Stimulated activated CD4-positive, alpha-beta T cell treated with anti-CD3 and anti-CD28 coated beads, Interleukin-4, amount 100 ng/mL, for 48 hours (primary cell): ENCODE measurements at places on chromosomes 13 and 19.

DNA sequence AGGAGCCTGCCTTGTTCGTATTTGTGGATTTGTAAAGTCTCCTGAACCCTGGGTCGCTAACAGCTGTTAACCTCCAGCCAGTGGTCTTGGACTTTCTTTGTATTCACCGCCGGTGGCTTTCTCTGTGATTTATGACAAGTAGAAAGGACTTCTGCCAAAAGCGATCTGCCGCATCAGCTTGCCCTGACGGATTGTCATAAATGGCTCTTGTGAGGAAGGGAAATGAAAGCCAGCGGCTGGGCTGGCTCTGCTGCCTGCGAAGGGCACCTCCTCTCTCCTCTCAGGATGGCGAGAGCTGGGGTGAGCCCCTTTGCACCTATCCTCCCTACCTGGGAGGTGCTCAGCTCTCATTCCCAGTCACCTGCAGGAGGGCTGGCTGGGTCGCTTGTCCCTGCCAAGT is 25.6 kb downstream of the DHRS12 start:
- DNase-seq: no peak

GRCh38 chr19:18610556-18611326 is 1.9 kb upstream of the TMEM59L start:
- DNase-seq: no peak

- DNase-seq: peak; percentile 48
Measured at GRCh38 chr19:42199440-42200115, 17.9 kb downstream of the DEDD2 start.

DNA sequence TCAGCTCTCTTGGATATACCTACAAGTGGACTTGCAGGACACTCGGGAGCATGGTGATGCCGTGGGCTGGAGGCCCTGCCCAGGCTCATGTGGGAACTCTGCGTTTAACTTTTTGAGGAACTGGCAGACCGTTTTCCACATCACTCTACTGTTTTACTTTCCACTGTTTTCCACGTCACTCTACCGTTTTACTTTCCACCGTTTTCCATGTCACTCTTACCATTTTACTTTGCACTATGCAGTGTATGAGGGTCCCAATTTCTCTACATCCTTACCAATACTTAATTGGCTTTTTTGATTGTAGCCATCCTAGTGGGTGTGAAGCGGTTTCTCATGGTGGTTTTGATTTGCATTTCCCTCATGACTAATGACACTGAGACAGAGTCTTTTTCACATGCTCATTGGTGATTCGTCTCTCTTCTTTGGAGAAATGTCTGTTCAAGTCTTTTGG is 40.5 kb downstream of the GATAD2A start:
- DNase-seq: no peak

- DNase-seq: no peak
Measured at GRCh38 chr13:26074706-26075105, 22.9 kb upstream of the SHISA2 start.

DNA sequence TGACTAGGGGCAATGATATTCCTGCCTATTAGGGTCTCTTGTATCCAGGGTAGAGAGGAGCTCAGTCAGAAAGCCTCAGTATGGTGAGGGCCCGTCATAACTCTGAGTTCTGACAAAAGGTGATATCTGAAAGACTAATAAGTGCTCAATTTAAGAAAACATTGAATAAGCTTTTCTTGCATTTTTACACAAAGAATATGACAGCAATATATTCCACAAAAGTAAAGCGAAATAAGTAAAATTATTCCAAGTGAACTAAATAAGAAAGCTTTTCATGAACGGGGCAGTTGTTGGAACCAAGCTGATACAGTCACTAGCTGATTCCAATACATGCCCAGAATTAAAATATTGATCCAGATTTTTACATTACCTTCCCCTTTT is 40.5 kb downstream of the CEACAM1 start:
- no peak for DNase-seq

- DNase-seq: no peak
Measured at GRCh38 chr19:15197275-15197941, 3.4 kb downstream of the NOTCH3 start.

DNA sequence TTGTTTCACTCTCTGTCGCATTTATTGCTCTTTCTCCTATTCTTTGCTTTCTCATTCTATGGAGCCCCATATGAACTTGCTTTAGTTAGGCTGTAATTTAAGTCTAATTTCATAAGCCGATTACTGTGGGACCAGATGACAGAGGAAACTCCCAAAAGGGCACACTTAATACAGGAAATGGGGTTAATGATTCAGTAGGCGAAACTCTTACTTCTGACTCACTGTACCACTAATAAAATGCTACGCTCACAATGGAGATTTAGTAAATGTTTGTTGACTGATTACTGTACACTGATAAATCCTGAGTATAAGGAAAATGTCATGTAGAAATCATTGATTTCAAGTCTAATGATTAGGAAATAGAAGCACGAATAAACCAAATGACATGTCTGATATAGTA is 276.4 kb downstream of the KLF5 start:
- no peak for DNase-seq

DNA sequence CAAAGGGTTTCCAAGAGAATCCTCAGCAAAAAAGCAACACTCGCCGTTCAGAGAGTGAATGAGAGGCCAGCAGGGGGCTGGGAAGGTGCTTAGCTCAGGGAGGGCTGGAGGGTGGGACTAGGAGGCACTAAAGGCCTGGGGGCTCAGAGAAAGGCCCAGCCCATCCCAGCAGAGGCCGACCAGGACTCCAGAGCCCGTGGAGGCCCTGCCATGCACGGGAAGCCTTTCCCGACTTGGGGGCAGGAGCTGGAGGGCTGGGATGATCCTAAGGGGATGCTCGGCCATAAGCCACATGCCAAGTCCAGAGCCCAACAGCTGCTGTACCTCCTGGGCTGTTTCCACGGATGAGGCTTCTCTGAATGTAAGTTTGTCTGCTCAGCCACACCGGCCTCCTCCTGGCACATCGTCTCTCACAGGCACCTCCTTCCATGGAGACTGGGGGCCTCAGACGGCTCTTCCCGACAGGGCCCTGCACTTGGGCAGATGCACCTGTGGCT is 19.5 kb downstream of the RASA3 start:
- DNase-seq: no peak

GRCh38 chr19:29524201-29524911 is 1.4 kb upstream of the VSTM2B start:
- no peak for DNase-seq

DNA sequence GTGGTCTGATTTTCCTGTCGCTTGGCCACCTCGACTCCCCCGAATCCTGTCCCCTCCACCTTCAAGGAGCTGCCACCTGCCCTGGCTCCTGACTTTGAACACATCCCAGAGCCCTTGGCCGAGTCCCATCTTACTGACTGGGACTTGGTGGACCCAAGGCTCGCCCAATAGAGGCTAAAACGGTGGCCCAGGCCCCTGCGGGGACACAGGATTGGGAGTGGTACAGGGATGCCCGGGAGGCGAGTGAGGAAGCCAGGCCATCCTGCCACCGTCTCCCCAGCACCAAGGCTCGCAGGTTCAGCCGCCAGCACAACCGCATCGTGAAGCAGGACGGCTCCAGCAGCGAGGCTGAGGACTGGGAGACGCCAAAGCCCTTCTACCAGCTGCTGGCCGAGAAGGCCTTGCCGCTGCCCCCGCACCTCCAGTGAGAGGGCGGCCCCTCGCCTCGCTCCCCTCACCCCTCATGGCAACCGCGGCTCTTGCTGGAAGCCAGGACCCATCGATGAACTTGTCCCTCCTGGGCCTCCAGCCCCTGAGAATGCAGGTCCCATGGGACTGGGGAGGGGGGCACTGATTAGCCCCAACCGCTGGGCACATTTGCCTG is 5.3 kb downstream of the SIX5 start:
- DNase-seq: no peak

GRCh38 chr13:23386533-23386932 is 47.0 kb downstream of the SACS start:
- DNase-seq: no peak

GRCh38 chr13:94216476-94216875 is 263.0 kb downstream of the DCT start:
- no peak for DNase-seq

DNA sequence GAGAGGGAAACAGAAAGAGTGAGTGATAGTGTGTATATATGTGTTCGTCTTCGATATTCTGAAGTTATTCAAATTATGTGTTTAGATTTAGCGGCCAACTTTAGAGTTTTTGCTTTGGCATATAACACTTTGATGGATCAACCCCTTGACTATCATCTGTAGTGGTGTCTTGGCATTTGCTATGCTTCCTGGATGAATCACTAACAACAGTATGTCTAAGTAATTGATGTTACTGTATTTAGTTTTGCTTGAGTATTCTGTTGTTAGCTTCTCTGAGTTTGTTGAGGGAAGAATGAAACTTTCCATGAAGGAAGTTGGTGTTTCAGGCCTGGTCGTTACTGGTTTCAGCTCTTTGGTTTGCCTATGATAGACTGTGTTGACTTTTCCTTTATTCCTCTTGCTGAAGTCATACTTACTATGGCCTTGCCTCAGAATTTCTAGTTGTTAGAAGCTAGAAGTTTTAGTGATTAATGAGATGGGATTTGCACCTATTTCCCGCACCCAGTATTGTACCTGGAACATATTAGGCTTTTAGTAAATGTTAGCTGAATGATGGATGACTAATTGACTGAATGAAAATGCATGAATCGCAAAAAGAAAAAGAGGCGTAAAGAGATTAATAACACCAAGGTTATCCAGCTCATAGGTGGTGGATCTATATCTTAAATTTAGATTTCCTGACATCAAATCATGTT is 20.7 kb downstream of the NDFIP2 start:
- no peak for DNase-seq

- DNase-seq: no peak
Measured at GRCh38 chr19:676007-676338, 219 bp upstream of the FSTL3 start.

DNA sequence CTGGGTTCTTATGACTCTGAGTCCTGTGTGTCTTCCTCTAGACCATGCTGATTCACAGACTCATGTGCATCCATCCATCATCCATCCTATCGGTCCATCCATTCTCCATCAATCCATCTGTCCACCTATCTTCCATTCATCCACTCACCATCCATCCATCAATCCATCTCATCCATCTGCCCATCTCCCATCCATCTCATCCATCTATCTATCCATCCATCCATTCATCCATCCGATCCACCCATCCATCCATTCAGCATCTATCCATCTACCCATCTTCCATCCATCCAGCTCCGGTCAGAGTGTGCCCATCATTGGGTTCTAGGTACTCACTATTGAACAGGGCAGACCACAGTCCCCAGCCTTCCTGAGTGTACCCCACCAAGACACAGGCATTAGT is 75.6 kb downstream of the SLC7A1 start:
- no peak for DNase-seq

- DNase-seq: no peak
Measured at GRCh38 chr13:25466880-25467279, 95.1 kb downstream of the ATP8A2 start.

GRCh38 chr19:33064792-33065550 is at the start of gene RHPN2:
RHPN2 (minus strand) TSS chr19:33064888; CDS start chr19:33064852, 36 bp downstream.
- peak; percentile 57 for DNase-seq
